GM23248 (cell line): ENCODE measurements at places on chromosomes 4 and X. TPM values are rescaled to one million over a fixed set of nuclear protein-coding genes. Genes with fewer than 3 reads are reported as not detected.
A peak's percentile ranks its signal among the peaks of the same experiment; 100 is the strongest.

DNA sequence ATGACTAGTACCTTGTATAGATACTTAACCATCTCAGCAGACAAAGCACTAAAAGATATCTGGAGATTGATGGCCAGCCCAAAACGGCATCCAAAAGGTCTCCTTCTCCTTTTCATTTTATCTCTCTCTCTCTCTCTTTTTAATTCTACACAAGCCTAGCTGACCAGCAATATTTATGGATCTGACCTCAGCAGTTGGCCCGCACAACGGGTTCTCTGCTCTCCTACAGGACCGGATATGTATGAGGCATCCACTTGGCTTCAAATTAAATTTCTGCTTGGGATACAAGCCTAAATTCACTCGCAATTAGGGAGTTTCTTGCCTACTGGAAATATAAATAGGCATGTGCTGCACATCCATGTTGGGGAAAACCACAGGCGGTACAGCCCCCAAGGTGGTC is 22.5 kb upstream of the CT55 start:
- DNase-seq: no peak

- DNase-seq: peak; percentile 63
Measured at GRCh38 chr4:2469192-2469984, 482 bp downstream of the RNF4 start.

DNA sequence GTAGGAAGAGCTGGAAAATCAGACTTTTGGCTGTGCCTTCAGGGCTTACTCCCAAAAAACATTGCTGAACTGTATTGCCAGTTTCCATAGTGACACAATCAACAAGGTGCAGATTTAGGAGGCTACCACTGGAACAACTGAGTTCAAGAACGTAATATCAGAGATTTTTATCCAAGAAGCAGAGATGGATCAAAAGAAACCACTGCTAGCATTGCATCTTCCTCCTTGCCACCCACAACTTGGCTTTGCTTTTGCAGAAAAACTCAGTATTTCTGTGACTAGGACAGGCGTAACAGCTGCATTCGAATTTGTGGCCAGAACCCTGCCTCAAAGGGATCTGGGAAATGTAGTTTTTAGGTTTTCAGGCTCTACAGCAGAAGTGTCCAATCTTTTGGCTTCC is 27.8 kb upstream of the WDFY3 start:
- peak; percentile 25 for DNase-seq

CLNK gene
- polyA plus RNA-seq: not detected in 2 replicates

TEX13C gene
- polyA plus RNA-seq: not detected in 2 replicates

DNA sequence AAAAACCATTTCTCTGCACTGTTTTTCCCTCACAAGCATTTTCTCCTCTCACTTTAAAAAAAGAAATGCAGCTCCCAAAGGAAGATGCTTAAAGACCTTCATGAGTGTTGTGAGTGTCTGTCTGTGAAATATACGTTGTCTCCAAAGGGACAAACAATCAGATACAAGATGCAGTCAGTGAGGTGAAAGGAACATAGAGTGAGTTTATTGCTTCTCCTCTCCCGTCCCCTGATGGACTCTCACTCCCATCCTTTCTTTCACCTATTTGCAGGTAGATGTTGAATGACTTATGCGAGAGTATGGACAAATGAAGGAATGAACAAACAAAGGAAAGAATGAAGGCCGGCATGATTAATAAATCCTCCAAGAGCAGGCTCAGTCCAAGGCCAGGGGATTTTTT is 561.2 kb upstream of the DIPK2B start:
- no peak for DNase-seq

NBDY gene
- polyA plus RNA-seq: 188 and 193 TPM in 2 replicates

GRCh38 chr4:81351654-81352445 is 119.9 kb downstream of the RASGEF1B start:
- peak; percentile 73 for DNase-seq

RAI2 gene
- polyA plus RNA-seq: not detected in 2 replicates

- peak; percentile 43 for DNase-seq
Measured at GRCh38 chrX:150897421-150898320, 797 bp downstream of the CD99L2 start.

GAGE12E gene
- polyA plus RNA-seq: not detected in 2 replicates

DNA sequence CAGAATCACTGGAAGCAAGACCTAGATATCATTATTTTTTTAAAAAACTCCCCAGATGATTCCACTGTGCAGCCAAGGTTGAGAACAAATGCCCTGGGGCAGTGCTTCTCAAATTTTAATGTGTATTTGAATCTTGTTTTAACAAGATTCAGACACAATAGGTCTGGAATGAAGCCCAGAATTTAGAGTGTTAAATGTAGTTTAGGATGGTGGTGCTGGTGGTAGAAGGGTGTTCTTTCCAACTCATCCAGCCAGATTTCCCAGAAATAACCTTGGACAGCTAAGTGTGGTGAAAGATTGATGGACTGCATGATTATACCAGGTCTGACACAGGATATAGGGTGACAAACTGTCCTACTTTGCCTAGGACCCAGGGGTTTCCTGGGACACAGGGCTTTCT is 120.1 kb upstream of the MED14 start:
- DNase-seq: peak; percentile 16

DNA sequence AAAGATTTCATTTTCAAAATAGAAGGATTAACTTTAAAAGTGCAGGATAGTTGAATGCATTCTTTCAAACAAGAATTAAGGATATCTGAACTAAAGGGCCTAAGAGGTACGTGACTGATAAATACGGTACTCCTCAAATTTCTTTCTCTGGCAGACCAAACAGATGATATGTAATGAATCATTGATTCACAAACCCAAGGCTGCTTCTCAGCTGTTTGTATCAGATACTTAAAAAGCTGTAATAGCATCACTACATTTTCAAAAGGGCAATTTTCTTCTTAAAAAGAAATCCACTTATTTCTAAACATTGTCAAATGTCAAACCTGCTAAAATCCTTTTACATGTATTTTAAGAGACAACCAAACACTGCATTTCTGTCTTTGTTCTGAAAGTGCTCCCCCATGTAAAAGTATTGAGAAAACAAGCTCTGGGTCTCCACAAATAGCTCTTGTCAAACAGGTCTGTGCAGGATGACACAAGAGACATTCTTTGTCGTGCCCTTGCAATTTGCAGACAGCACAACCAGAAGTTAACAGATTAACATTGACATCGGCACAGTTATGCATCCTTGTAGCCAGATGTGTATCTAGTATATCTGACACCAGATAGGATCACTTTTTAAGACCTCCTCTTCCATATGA is 82.0 kb downstream of the MANBA start:
- no peak for DNase-seq

DNA sequence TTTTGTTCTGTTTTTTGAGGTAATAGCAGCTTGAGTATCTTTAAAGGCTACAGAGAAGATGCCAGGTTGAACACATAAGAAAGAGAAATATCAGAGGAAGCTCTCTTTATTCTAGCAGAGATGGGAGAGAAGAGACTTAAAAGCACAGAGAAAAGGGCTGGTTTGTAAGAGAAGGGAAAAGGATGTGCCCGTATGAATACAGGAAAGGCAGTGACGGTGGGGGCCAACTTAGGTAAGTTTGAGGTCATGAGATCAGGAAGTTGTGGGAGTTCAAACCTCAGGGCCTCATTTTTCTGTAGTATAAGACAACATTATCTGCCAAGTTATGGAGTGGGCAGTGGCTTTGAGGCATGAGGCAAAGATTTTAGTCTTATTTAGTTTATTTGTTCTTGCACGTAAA is 121.3 kb upstream of the S100G start:
- no peak for DNase-seq

GRCh38 chr4:24971192-24971591 is 58.4 kb upstream of the CCDC149 start:
- no peak for DNase-seq

- peak; percentile 86 for DNase-seq
Measured at GRCh38 chr4:121728798-121729226, 32.0 kb upstream of the ANXA5 start.

MTMR8 gene
- 0.10 TPM in 1 of 2 replicates, not detected in the other for polyA plus RNA-seq

- DNase-seq: no peak
Measured at GRCh38 chr4:71486550-71487343, 147.9 kb downstream of the SLC4A4 start.

ASMT gene
- polyA plus RNA-seq: not detected in 2 replicates

GRCh38 chr4:166635367-166635766 is 598.9 kb downstream of the SPOCK3 start:
- no peak for DNase-seq

DNA sequence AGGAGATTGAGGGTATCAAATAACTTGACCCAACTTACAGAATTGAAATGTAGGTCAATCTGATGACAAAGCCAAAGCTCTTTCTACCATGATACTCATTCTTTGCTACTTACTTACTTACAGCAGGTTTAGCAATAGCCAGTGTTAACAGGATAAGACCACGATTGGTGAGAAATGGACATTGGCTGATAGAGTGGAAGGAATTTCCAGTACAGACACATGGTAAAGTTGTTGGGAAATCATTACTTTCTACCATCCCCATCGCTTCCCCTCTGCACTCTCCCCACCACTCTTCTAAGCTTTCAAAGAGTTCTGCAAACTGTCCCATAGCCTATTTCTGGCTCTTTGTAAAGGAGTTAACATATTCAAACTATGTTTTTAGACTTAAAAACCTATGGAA is 119.7 kb downstream of the CHRNA9 start:
- DNase-seq: no peak

DNA sequence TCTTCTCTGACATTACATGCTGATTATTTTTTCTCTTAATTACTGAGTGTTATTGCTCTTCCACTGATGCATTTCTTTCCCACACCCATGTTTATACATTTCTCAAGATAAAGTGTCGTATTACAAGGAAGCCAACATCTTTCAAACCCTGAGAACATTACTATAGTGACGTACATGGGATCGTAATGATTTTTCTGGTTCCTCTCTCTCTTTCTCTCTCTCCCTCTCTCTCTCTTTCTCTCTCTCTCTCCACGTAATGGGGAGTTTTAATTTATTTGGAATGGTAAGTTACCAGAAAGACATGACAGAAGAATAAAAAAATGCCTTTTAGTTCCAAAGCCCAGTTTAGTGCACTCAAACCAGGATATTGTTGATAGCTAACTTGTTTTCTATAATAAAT is 40.4 kb upstream of the MAPK10 start:
- peak; percentile 23 for DNase-seq

DNA sequence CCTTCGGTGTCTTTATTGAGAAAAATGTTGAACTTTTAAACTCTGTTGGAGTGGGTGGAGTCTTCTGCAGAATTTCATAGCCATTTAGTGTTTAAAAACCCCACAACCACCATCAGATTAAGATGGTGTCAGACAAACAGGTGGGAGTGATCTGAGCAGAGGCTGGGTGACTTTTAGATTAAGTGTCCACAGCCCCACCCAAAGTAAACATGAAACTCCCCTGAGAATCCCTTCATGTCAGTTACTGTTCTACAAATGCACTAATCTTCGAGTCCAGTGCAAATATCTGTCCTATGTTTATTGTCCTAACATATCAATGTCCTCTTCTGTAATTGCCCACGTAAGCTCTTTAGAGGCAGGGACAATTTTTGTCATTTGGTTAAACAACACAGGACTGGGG is 175.6 kb upstream of the RBPJ start:
- no peak for DNase-seq

RS1 gene
- polyA plus RNA-seq: not detected in 2 replicates

- peak; percentile 79 for DNase-seq
Measured at GRCh38 chrX:119729408-119730201, 28.8 kb upstream of the SOWAHD start.

FGFBP2 gene
- not detected in 2 replicates for polyA plus RNA-seq

S100G gene
- polyA plus RNA-seq: not detected in 2 replicates

GRCh38 chrX:68146054-68146453 is 287.2 kb downstream of the OPHN1 start:
- peak; percentile 61 for DNase-seq

DNA sequence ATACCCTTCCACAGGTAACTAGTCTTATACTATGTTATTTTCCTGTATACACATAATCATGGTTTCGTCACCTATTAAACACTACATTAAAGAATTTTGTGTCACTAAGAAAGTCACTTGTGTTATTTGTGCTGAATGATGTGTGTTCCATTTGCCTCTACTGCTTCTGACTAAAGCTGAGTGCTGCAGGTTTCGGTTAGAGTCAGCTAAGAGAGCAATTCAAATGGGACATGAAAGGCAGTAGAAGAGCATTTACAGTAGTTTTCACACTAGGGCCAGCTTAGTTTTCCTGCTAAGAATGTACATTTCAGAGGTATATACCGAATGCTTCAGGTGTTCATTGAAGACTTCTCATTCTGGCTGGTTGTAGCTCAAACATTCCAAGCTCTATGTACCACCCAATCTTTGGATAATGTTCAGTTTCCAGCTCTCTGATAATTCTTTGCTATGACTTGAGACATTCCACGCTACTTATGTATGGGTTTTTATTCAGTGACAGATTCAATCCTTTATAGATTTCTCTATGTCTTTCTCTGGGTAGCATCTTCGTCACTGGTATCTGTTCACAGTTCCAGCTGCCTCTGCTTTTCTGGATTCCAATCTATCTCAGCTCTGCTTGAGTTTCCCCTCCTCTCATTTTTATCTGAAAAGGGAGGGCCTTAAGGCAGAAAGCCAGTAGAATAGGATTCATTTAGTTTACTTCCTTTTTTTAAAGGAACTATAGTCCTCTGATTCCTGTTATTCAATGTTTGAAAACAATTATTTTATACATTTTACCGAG is 164.4 kb downstream of the CXXC4 start:
- no peak for DNase-seq

GRCh38 chr4:159487284-159487747 is 384.4 kb downstream of the RAPGEF2 start:
- peak; percentile 74 for DNase-seq

GRCh38 chr4:40940317-40940741 is 190.6 kb downstream of the NSUN7 start:
- peak; percentile 12 for DNase-seq

DNA sequence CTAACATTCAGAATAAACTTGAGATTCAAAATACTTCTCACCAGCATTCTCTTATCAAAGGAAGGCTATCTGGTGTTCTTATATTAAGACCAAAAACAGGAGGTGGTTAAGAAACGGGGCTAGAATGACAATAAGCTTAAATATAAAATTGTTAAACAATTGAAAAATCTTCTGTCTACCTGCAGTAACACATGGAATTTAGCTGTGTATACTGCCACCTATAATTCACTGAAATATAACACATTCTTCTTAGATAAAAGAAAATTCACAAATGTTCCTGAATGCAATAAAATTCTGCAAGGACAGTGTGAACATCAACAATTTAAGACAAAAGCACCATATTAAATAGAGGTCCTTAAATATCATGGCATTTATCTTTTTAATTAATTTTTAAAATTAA is 11.5 kb upstream of the PCDH10 start:
- no peak for DNase-seq

DNA sequence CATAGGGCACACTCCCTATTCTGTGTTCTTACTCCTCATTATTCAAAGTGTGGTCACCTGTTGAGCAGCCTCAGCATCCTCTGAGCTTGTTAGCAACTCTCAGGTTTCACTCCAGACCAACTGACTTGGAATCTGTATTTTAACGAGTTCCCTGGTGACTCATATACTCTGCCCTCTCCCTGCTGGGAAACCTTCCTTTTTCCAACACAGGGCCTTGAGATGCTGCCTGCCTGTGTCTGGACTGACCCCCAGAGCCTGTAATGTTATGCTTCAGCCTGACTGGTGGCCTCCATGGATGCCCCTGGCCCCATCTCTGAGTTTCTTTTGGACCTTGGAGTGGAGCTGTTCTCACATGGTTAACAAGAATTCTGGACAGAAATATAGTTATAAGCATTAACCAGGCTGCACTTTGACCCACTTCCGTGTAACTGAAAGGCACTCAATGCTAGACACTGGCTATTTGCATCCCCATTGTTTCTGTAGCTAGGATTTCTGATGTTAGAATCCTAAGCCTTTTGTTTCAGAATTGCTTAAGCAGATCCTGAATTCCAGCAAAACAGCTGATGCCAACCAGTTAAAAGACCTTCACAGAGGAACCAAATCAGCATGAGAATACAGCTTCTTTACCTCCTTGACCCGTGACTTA is 262.6 kb downstream of the STIM2 start:
- DNase-seq: no peak

GRCh38 chr4:186203406-186203805 is 12.0 kb downstream of the CYP4V2 start:
- no peak for DNase-seq
